Kidney (tissue), 22 donors: ENCODE measurements at places on chromosomes 13 and 19.

DNA sequence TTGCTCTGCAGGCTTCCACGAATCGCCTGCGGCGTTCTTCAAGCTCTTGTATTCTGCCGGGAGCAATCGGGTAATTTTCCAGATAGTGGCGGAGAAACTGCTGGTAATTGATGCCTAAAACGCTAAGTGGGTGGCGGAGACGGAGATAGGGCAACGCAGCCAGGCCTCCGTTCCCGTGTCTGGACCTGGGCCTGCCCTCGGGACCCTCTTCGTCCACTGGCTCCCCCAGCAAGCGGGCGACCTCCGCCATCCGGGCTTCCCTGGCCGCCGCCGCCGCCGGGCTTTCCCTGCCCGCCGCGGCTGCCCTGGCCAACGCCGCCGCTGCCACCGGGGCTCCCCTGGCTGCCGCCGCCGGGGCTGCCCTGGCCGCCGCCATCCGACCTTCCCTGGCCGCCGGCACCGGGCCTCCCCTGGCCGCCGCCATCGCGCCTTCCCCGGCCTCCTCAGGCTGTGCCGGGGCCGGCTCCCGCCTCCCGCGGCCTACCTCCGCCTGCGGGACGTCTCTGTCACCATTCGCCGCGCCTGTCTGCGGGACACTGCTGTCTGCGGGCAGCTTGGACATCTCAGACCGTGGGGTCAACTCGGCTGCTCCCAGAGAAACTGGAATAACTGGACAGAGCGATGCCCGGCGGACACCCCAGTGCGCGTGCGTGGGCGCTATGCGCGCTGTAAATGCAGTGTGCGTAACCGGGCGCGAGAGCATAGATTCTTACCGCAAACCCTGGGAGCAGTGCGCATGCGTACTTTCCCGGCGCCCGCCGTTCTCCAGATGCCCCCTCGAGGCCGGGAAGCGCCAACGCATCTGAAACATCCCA is at the start of gene EID2:
TSS of gene EID2 (minus strand) at position 644 of the 815 bp plus-strand sequence. CDS start at position 562, 82 bp downstream.
- DNase-seq: peak; percentile 98

- DNase-seq: no peak
Observed at GRCh38 chr19:18815673-18816072, 16.1 kb upstream of the UPF1 start.

- no peak for DNase-seq
Observed at GRCh38 chr13:51687947-51688714, 103.9 kb downstream of the WDFY2 start.

GRCh38 chr19:58519087-58519354 is 589 bp downstream of the ZBTB45 start:
- peak; percentile 83 for DNase-seq

GRCh38 chr19:49190781-49191180 is 33.2 kb downstream of the TRPM4 start:
- DNase-seq: no peak

- no peak for DNase-seq
Observed at GRCh38 chr13:32426191-32426989, 1.5 kb downstream of the N4BP2L1 start.

DNA sequence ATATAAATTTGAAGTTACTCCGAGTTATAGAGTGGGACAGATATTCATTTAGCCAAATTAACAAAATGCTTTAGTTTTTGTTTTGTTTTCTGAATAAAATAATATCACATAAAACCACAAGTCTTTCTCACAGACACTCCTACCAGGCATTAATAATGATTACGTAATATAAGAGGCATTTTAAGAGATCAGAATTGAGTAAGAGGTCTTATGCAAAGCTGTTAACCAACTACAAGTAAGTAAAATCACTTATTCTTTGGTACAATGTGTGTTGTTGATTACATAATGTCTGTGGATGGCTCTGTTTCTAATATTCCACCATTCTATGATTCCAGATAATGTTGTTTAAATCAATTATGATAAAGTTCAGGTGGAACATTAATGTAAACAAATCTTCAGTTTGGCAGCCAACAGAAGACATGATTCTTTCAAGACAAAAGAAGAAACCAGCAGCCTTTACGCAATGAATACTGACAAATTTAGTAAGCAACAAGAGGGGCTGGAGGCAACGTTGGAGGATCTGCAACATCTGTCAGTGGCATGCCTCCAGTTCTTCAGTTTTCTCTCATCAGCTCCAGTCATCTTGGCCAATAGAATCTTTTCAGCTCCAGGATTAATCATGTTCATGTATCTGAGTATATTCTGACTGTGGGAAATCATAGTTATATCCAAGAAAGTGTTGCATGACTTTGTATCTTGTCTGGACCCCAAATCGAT is 403.8 kb downstream of the SLITRK5 start:
- no peak for DNase-seq

- DNase-seq: no peak
Observed at GRCh38 chr13:106810069-106810468, 242.1 kb upstream of the ARGLU1 start.

DNA sequence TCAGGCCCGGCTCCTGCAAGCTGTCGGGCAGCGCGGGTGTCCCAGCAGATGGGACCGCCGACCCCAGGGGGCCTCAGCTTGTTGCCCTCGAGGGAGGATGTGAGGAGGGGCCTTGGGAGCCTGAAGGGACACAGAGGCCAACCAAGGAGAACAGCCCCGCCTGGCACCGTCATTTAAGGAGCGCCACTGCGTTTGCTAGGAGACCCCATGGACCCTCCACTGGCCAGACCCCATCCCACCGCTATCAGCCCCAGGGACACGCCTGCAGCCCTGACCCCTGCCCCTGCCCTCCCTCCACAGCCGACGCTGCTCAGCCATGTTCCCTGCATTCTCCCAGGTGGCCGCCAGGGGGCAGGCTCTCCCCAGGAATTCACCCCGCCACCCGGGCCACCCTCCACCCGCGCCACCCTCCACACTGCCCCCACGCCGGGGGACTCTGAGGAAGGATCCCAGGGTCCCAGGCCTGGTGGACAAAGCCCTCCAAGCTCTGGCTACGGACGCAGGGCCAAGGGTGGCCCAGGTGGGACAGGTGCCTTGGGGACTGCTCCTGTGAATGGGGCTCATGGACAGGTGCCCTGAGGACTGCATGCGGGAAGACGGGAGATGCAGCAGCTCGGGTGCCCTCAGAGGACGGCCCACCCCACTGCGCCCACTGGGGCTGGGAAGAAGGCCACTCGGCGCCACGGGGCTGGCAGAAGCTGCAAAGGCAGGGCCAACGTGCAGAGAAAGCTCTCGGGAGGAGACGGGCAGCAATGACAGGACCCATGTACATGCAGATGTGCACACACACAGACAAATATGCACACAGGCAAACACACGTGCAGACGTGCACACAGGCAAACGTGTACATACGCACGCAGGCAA is 34.4 kb downstream of the PIP5K1C start:
- peak; percentile 72 for DNase-seq

GRCh38 chr13:49497272-49497671 is 1.5 kb downstream of the PHF11 start:
- DNase-seq: no peak

- DNase-seq: no peak
Observed at GRCh38 chr13:27043013-27043412, 128.6 kb downstream of the USP12 start.

GRCh38 chr13:72221276-72221962 is 354.4 kb upstream of the DACH1 start:
- DNase-seq: peak; percentile 68

- peak; percentile 95 for DNase-seq
Observed at GRCh38 chr19:21082011-21082975, at the start of gene ZNF714. Gene ZNF714, plus strand, starts transcription at chr19:21082203. Its CDS starts 16,066 bp downstream, at chr19:21098269.

DNA sequence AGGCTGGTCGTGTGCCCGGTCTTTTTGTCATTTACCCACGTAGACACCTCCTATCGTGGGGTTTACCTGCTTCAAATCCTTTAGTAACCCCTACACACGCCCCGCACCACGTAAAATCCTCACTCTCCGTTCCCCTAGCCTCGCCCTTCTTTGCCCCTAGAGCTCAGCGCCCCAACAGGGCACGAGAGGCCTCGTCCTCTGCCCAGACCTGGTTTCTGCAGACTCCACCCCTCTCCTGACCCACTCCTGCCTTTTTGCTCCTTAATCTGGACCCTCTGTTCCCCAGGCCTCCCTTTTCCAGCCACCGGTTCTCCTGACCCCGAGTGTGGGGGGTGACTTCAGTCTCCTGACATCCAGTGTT is 412 bp downstream of the ZNF528 start:
- peak; percentile 45 for DNase-seq

DNA sequence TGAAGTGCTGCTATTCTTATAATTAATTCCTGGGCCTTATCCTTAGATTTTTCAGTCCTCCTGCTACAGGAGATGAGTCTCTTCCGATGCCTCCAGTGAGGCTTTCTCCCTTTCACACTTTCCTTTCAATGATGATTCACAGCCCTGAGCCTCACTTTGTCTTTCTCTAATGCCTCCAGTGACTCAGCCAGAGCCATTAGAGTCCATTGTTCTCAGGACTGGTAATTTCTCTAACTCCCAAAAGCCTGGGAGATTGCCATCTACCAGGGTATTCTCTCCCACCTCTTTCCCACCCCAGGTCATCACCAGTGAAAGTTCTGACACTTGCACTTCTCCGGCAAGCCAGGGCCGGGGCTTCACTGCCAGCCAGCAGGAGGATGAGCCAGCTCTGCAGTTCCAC is 49.6 kb upstream of the ARGLU1 start:
- no peak for DNase-seq

DNA sequence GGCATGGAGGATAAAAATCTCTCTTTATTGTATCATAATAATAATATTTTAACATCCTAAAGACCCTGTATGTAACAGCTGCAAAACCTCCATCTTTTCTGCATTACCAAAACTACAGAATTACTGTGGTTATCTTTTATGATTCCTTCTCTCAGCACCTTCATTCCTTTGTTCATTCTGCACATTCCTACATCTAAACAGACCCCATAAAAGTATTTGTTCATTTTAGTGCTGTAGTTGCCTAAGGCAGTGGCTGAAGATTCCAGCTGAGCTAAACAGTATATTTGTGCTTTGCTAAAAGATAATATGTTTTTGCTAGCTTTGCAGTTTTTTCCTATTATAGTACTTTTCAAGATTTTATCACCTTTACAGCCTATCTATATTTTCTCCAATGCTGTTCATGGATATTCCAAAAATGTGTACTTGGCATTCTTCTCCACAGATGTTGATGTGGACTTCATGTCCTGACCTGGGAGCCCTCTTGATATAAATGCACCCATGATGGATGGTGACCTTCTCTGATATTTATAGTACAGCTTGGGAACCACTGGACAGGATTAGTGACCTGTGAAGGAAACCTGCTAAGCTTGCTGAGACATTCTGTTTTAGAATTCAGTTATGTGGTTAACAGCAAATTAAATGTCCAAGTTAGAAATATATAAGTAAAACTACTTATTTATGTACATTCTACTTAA is 2832.9 kb upstream of the PCDH20 start:
- DNase-seq: no peak

GRCh38 chr13:81381560-81381959 is 1040.6 kb upstream of the SPRY2 start:
- no peak for DNase-seq

GRCh38 chr19:5141129-5141849 is 172.4 kb downstream of the KDM4B start:
- DNase-seq: peak; percentile 57

DNA sequence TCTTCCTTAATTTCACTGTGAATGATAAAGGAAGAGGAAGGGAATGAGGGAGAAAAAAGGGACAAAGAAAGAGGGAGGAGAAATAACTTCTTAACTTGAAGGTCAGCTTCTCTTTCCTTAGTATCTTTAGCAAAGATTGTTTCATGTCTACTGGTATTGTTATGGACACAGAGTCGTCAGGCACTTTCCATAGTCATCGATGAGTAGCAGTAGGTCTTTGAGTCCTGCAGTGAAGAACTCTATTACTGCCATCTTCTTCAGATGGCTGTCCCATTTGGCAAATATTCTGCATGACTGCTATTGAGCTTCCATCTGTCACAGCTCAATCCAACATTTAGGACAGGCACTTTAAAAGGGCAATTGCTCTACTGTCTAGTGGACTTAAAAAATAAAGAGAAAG is 2463.1 kb downstream of the PCDH9 start:
- no peak for DNase-seq

GRCh38 chr19:38736413-38737280 is 7.6 kb downstream of the CAPN12 start:
- peak; percentile 82 for DNase-seq

GRCh38 chr13:40061466-40062450 is 406.3 kb downstream of the COG6 start:
- no peak for DNase-seq

DNA sequence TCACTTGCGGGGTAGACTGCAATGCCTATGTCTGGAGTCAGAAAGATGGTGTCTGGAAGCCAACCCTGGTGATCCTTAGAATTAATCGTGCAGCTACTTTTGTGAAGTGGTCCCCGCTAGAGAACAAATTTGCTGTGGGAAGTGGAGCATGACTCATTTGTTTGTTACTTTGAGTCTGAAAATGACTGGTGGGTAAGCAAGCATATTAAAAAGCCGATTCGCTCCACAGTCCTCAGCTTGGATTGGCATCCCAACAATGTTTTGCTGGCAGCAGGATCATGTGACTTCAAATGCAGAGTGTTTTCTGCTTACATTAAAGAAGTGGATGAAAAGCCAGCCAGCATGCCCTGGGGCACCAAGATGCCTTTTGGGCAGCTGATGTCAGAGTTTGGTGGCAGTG is 9.5 kb upstream of the ERVV-1 start:
- DNase-seq: peak; percentile 53

DNA sequence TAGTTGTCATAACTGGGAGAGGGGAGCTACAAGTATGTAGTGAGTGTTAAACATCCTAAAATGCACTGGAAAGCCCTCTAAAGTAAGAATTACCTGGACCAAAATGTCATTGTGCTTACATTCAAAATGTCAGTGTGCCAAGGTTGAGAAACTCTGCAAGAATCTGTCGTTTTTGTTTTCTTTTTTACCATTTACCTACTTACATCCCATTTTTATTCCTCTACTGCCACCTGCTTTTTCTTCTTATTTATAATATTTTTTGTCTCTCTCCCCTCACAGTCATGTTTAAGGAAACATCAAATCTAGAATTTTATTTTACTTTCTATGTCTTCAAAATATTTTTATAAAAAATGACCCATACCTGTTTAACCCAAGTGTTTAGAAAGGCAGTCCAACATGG is 226.4 kb downstream of the PCDH17 start:
- no peak for DNase-seq

DNA sequence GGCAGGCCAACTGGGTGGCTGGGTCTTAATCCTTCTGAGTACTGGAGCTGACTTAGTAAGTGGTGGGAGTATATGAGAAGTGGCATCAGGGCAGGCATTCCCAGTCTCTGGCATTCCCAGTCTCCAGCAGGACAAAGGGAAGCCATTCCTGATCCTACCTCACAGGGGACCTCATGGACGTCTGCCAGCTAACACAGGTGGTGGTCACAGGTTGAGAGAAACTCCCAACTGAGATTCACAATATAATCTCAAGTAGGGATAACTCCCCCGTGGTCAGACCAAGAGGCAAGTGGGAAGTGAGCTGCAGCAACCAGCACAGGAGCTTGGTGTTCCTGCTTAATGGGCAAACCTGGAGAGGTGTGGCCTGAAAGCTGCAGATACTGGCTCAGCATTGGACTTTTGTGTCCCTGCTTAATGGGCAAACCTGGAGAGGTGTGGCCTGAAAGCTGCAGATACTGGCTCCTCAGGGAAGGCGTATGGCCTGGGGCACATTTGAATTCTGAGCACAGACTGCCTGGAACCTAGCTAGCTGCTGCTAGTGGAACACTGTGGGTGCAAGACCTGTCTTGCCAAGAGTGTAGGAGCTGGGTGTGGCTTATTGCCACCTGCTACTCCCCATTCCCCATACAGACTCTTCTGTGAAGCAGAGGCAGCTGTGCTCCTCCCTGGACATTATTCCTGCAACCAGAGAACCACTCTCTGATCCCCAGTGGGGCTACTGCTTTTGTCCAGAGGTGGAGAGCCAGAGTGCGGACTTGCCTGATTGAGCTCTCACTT is 25.9 kb upstream of the OR10H2 start:
- DNase-seq: no peak

- DNase-seq: no peak
Observed at GRCh38 chr13:85685436-85685835, 113.8 kb downstream of the SLITRK6 start.
